T-cell (primary cell): ENCODE measurements at places on chromosomes 2 and 18.

- peak; percentile 49 for DNase-seq
Observed at GRCh38 chr2:197286805-197287595, 23.6 kb downstream of the ANKRD44 start.

GRCh38 chr2:108288534-108289106 lies at the start of gene SULT1C2:
Gene SULT1C2, plus strand, starts transcription at chr2:108288895. Its CDS starts 4,773 bp downstream, at chr2:108293668.
- DNase-seq = no peak

- DNase-seq = no peak
Observed at GRCh38 chr2:132678483-132678882, 8.5 kb upstream of the LYPD1 start.

DNA sequence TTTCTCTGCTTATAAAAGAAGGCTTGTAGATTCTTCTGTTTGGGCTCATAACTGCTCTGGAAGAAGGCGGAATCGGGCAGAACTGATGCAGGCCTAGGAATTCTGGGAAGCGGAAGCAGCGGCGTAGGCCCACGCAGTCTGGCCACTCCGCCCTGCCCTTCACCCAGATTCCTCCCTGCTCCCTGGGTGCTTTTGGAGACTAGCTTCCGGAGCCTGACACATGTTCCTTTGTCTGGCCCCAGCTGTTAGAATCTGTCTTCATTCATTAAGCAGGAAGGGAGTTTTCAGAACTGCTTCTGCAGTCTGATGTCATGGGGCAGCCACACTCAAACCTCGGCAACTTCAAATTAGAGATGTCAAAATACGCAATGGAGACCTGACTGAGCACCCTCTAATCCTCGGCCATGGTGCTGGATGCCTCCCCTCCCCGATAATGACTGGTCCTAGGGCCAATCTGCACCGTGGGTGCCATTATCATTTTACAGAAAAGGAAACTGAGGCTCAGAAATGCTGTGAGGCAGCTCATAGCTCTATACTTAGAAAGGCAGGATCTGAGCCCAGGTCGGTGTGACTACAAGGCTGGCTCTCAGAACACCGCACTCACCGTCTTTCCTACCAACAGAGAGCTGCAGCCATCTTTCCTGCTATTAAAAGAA lies 275.7 kb downstream of the MYCN start:
- DNase-seq = no peak

DNA sequence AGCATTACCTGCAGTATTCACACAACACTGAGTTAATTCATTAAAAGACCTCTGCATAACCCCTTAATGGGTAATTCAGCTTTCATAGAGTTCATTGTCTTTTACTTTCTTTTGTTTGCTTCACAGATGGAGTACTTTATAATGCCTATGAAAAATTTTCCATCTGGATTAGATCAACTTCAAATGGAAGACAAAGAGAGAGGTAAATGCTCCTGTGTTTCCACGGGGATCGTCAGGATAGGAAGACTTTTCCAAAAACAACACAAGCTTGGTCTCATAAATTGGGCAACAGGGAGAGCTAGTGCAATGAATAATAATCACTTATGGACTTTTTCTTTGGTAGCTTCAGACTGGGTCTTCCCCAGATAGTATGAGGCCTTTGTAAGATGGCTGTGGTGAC lies 100.7 kb downstream of the ICOS start:
- DNase-seq = no peak

- DNase-seq = peak; percentile 70
Observed at GRCh38 chr2:85852937-85853498, 35.8 kb downstream of the ST3GAL5 start.

- DNase-seq = no peak
Observed at GRCh38 chr2:237618449-237618848, 8.9 kb upstream of the LRRFIP1 start.

DNA sequence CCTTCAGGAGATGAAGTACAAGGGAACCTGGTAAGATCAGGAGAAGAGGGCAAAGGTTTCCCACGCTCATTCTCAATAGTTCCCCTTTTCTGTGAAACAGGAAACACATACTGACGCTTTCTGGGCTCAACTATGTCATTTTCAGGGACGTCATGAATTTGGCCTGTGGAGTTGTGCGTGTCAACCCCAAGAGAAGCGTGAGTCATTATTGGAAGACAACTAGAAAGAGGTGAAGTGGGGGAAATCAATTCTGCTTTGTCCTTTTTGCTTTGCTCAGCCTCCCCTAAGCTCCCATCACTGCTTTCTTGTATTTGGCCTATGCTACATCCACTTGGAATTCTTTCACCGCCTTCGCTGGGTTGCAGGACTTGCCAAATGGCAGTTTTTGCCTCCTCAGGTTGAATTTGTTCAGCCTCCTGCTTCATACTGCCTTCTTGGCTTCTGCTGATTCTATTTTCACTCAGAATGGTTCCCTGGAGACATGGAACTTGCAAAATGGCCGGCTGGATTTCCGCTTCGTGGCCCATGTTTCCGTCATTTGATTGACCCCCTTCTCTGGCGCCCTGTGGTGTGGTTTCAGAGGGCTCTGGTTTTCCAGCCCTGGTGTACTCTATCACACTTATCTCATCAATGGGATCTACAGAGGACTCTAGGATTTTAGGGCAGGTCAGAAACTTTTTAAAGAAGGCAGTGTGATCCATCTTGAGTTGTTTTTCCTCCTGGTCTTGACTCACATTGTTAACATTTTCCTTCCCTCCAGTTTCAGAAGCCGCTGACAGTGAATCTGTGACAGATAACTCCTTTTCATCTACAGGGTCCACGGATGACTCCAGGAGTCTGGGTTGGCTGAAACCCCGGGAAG lies 93.3 kb downstream of the ALPK2 start:
- DNase-seq = no peak

DNA sequence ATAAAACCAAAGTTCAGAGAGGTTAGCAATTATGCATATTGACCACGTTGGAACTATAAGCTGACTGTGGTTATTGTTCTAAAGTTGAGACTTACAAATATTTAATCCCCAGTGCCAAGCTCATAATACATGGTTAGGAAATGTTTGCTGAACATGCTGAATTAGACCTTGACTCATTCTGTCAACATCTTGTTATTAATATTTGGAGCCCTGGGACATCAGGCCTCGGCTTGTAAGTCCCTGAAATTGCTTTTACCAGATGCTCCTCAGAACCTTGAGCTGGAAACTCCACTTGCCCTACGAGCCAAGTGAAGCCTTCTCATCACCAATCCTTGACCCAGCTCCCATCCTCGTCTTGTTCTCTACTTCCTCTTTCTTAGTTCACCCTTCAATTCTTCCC lies 21.2 kb downstream of the DYNAP start:
- no peak for DNase-seq

GRCh38 chr2:238286551-238286950 lies 1.9 kb downstream of the PER2 start:
- no peak for DNase-seq

DNA sequence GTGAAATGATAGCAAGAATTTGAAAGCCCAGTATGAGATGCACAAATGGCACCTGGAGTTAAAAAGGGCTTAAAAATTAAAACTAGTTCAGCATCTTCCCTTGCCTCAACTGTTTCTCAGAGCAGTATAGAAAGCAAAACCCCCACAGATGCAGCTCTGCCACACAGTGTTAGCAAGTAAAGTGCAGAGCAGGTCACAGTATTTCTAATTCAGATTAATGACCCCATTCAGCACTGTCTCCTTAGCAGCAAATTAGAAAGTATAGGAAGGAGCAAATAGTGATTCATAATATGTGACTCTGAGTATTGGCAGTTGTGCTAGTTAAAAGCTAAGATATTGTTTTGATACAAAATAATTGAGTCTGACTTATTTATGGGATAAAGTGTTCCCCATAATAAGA lies 73.8 kb upstream of the CCDC85A start:
- DNase-seq = no peak

- no peak for DNase-seq
Observed at GRCh38 chr18:57353940-57354461, 1.6 kb downstream of the ST8SIA3 start.

GRCh38 chr2:199982126-199982843 lies 26.9 kb downstream of the MAIP1 start:
- no peak for DNase-seq

DNA sequence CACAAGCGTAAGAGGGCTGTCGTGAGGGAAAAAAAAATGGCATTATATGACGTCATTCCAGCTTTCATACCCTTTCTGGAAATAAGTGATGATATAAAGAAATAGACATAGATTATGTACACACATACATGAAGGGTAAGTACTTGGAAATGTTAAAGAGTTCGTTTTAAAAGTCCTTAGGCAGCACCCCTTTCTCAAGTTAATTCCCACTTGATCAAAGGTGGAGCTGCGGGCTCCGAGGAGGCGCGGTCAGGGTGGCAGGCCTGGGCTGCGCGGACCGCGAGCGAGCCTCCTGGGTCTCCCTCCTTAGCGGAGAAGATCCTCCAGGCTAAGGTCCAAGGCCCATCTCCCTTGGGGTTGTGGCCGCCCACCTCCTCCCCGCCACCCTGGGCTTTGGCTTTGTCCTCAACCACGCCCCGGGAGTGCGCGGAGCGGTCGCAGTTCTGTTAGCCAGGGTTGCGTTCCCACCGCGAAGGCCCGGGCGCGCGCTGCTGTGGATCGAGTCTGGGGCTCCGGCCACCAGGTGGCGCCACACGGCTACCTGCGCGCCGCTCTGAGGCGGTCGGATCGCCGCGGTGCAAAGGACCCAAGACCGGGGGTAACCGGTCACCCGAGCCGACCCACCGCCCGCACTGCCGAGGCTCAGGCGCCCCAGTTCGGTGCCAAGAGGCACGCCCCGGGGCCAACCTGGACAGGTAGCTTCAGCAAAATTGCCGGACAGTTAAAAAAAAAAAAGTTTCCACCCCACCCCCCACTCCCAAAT lies 66.8 kb downstream of the HNRNPLL start:
- DNase-seq = peak; percentile 53
